LHCN-M2 (cell line): ENCODE measurements at places on chromosomes 7 and 10. TPM values are rescaled to one million over a fixed set of nuclear protein-coding genes. Genes with fewer than 3 reads are reported as not detected.

DNA sequence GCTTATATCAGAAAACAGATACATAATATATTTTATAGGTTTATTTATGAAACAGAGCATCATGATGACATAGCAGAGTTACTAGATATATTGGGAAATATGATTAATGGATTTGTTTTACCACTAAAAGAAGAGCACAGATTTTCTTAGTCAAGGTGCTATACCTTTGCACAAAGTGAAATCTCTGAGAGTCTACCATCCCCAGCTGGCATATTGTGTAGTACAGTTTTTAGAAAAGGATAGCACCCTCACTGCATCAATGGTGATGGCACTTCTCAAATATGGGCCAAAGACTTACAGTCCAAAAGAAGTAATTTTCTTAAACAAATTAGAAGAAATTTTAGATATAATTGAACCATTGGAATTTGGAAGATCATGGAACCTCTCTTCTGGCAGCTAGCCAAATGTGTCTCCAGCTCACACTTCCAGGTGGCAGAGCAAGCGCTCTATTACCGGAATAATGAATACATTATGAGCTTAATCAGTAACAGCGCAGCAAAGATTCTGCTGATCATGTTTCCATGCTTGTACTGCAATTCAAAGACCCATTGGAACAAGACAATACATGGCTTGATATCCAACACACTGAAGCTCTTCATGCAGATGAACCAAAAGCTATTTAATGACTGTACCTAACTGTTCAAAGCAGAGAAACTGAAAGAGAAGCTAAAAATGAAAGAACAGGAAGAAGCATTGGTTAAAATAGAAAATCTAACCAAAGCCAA lies 21.9 kb upstream of the CREB3L2 start:
- DNase-seq: no peak

- no peak for DNase-seq
Observed at GRCh38 chr10:26448706-26449435, 10.7 kb downstream of the APBB1IP start.

GRCh38 chr10:91479583-91479982 lies 69.4 kb downstream of the HECTD2 start:
- DNase-seq: no peak

DNA sequence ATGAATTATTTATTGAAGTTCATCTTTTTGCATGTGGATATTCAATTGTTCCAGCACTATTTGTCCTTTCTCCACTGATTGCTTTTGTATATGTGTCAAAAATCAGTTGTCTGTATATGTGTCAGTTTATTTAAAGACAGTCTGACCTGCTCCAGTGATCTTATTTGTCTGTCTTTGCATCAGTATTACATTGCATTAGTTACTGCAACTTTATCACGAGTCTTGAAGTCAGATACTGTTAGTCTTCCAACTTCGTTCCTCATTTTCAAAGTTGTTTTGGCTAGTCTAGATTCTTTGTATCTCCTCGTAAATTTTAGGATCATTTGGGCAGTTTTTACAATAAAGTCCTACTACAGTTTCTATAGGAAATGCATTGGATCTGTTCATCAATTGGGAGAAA lies 166.4 kb downstream of the CELF2 start:
- no peak for DNase-seq

DNA sequence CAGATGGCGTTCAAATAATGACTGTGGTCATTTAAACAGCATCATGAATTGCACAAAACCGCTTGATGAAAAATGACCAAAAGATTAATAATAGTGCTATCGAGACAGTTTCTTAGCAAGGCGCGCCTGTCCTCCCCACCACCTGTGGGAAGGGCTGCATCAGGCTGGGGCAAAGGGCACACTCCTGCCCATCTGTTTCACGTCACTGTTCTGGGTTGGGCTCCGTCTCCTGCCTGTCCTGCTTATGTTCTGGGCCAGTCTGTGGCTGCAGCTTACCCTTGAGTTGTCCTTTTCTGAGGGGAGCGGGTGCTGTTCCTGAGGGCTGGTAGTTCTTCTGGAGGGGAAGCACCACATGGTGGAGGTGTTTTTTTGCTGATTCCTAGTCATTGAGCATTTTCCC lies 13.3 kb downstream of the RBM17 start:
- DNase-seq: no peak

- DNase-seq: no peak
Observed at GRCh38 chr7:108629651-108630400, 60.2 kb downstream of the DNAJB9 start.

DNA sequence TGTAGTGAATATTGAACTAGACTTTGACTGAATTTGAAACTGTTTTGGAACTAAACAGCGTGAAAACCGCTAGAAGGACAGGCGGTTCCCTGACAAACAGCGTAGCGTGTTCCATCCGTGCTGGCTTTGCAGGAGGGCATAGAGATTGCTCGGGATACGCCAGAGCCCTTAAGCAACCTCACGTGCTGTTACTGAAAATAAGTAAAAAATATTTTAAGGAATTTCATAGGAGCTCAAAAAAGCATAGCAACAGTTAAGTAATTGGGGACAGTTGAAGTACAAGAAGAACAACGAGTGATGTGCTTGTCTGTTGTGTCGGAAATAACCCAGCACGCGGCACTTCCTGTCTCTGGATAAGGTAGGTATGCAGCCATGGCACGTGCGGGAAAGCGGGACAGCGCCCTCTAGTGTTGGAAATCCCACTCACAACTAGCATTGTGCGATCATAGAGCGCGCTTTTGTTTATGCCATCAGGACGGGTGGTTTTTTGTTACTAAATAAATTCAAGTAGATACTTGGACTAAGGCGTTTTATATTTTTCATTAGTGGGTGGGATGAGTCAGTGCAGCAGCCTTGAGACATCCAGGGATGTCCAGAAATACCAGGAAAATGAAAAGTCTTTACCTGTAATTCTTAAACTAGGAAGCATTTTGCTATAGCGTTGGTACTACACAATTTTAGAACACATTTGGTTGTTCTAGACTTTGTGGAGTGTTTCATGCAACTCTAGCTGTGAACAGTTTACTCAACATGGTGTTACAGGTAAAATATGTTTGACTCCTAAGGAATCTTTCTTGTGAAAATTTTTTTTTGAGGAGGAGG lies 50.4 kb downstream of the DNAJB6 start:
- peak; percentile 92 for DNase-seq

DNA sequence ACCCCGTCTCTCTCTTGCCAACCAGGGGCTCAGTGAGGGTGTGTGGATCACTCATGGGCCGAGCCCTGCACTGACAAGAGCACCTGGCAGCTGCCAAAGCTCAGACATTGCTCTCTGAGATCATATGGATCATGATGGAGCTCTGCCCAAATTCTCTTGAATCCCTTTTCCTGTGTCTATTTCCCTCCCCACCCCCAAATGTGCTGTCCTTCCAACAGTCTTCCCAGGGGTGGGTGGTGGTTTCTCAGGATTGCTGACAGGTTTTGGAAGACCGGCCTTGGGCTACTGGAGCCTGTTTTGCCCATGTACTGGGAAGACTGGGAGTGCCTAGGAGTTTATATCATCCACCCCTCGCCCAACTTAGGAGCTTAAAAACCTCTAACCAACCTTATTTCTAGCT lies 10.5 kb downstream of the ARHGAP22 start:
- no peak for DNase-seq

GRCh38 chr10:14683256-14683655 lies 91.4 kb downstream of the FAM107B start:
- no peak for DNase-seq

DNA sequence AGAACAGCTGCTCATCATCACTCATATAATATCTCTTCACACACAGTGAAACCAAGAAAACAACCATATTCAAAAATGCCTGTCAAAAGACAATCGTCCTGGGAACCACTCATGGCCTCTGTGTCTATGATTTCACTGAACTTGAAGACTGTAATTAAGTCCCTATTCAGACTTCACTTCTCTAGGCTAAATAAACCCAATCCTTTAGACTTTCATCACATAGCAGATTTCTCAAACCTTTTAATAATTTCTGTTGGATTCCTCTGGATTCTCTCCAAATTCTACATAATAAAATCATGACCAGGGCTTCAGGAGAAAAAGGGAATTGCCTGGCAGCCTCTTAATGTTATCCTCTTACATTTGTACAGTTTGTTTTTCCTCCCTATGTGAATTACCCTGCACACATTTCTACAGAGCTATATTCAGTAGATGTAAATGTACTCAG lies 201.1 kb downstream of the LRRN3 start:
- DNase-seq: peak; percentile 79

DNA sequence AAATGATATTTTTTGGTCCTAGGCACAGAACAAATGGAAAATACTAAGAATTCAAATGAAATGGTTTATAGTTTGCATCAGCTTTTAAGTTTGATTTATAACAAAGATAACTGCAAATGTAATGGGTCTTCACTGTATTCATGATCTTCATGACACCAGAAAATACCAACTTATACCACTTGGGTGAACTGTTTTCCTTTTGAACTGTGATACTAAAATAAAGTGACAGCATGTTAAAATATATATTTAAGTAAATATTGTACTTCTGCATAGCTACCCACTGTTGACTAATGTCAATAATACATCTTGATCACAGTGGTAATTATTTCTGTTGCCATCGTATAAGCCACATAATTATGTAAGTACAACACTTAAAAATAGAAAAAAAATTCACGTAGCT lies 442.0 kb upstream of the ANKRD30A start:
- DNase-seq: no peak

DNA sequence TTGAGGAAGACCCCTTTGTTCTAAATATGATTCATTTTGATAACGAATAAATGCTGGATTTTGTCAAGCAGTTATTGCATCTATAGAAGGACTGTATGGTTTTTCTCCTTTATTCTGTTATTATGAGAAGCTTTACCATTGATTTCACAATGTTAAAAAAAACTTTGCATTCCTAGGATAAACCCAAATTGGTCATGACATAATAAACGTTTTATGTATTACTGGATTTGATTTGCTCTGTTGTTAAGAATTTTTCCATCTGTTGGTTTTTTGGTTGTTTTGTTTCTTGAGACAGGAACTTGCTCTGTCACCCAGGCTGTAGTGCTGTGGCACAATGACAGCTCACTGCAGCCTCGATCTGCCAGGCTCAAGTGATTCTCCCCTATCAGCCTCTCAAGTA lies 2.2 kb upstream of the DNA2 start:
- no peak for DNase-seq

GRCh38 chr10:5416981-5417380 lies 4.6 kb downstream of the NET1 start:
- no peak for DNase-seq

Gene PTF1A
- not detected in 2 replicates for total RNA-seq

Gene ACBD7
- 2.0 and 2.1 TPM in 2 replicates for total RNA-seq

Gene GTF2I
- total RNA-seq: 144 and 180 TPM in 2 replicates
